Karpas-422 (cell line): ENCODE measurements at places on chromosomes 16 and 17.

DNA sequence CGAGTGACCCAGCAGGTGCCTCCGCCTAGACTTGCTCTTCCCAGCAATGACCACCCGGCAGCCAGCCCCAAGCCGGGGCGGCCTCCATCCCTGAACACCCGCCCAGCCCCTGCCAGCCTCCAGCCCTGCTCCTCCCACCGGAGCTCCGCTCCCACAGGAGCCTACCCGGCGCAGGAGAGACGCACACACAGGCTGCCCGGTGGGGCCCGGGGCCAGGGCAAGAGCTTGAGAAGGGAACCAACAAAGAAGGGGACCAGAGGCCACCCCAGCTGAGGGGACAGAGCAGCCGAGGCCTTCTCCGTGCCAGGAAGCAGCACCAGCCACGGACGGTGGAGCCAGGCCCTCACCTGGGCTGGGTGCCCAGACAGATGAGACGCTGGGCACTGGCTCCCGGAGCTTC, 13.8 kb downstream of the PKD1 start:
- DNase-seq = no peak

DNA sequence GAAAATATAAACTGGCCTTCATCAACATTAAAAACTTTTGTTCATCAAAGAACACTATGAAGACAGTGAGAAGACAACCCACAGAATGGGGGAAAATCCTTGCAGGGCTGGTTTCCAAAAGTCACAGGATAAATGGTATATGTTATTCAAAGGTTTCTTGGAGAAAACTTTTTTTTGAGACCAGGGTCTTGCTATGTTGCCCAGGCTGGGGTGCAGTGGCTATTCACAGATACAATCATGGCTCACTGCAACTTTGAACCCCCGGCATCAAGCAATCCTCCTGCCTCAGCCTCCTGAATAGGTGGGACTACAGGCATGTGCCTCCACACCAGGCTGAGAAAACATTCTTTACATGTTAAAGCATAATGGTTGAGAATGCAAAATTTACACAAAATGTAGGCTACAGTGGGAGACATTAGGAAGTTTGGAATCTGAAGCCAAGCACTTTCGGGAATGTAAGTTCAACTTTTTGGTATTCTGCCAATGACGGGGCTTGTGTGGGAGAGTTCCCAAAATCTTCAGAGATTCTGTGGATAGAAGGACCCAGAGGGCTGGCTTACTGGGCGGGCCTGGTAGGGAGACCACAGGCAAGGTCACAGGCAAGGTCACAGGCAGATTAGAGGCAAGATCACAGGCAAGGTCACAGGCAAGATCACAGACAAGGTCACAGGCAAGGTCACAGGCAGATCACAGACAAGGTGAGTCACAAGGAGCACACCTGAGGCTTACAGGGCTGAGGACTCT, 24.2 kb upstream of the ATP2A3 start:
- no peak for DNase-seq

DNA sequence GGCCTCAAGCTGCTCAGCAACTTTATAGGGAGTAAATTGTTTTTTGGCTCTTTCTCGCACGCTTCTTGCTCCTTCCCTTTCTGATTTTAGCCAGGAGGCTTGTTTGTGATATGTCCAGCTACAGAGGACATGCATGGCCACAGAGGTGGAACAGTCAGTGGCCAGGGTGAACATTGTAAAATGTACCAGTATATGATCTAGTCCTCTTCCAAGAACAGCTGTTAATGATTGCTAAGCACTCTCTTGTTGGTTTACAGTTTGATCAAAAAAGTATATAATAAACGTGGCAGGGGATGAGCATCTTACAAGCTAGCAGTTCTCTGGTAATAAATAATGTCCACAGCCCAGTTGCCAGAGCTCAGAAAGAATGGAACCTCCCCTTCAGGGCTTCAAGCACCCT, 461.7 kb upstream of the DYNLRB2 start:
- no peak for DNase-seq

- DNase-seq = no peak
Observed at GRCh38 chr16:28298511-28298878, 6.2 kb downstream of the SBK1 start.

- no peak for DNase-seq
Observed at GRCh38 chr17:61209106-61209439, 190.6 kb upstream of the TBX2 start.

DNA sequence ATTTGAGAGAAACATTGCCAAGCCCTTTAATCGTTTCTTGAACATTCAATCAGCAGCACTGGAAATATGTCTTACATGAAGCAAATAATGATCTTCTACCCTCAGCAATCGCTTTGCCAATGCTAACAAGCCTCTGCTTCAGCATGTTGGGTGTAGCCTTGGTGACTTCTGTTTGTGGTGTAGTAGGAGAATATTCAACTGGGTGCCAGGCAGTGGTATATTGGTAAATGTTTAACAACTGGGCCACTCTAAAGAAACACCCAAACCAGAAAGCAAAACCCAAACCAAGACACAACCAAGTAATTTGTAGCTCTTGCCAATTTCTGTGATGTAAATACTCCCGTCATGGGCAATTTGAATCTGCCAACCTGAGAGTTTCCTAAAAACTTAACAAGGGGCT, 9.7 kb downstream of the CDH13 start:
- DNase-seq = no peak

DNA sequence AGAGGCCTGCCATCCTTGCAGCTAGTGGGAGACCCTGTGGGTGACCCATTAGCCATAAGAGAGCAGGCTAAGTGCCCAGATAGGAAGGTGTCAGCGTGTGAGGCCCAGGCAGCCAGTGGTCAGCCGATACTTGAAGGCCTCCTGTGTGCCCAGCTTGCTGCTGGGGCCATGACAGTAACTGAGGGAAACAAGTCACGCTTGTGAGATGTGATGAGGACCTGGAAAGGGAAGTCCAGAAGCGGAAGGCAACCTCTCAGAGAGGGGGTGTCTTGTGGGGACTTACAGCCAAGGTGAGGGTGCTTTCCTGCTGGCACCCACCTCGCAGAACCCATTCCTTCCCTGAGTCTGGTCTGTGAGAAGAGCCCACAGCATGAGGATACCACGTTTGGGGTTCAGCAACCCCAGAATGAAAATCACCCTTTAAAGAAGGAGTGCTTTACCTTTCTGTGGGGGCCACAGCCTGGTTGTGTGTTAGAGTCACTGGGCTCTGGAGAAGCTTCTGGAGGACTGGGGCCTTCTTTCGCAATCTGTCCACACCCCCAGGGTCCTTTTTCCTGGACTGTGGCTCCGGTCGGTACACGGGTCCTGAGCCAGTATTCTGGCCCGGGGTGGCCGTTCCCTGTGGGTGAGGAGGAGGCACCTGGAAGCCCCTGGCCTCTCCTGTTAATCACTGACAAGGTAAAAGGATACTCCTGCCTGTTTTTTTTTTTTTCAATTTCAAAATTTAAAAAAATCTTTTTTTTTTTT, 53.9 kb downstream of the PLCG2 start:
- DNase-seq = peak; percentile 63

- DNase-seq = no peak
Observed at GRCh38 chr17:47213540-47213939, 4.4 kb downstream of the MYL4 start.

DNA sequence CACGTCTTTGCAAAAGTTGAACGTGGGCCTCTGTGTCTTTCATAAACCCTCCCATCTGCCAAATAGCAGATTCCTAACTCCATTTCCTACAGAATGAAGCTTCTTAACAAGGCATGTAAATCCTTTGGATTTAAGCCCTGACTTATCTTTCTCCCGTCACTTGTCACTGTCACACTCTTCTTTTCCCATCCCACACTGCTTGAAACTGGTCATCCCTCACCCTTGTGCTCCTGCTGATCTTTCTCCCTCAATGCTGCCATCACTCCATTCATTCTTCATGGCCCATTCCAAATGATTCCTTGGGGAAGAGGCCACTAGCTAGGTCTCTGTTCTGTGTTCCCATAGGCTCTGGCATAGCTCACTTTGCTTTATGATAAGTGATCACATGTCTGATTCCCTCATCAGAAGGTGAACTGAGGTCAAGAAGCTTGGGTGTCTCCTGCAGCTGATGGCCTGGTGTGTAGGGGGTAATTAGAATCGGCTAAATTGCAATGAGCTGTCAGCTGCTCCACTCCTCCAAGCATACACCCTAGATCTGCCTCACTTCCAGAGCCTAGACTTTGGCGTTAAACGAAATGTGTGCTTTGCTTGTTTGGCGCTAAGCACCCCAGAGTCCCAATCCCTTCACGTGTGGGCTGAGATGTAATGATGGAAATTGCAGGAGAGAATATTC, 61.7 kb downstream of the PECAM1 start:
- no peak for DNase-seq

DNA sequence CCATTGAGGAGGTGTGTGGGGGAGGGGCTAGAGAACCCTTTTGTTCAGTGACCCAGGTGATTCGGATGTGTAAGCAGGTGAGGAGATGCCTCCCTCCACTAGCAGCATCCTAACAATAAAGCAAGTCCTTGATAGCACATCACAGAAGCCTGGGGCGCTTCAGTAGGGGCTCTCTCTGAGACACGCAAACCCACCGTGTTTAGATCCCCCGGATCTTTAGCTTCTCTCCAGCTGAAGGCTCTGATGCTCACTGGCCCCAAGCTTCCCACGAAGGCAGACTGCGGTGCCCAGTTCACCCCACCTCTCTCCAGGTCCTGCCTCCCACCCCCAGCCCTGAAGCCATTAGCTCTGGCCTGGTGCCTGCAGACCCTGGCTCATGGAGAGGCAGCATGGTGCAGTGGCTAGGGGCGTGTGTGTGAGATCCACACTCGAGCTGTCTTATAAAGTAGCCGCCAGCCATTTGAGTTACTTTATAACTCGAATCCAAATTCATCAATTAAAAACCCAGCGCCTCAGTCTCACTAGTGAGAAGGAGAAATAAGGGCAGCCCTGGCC, 204.7 kb upstream of the TNRC6C start:
- DNase-seq = no peak

DNA sequence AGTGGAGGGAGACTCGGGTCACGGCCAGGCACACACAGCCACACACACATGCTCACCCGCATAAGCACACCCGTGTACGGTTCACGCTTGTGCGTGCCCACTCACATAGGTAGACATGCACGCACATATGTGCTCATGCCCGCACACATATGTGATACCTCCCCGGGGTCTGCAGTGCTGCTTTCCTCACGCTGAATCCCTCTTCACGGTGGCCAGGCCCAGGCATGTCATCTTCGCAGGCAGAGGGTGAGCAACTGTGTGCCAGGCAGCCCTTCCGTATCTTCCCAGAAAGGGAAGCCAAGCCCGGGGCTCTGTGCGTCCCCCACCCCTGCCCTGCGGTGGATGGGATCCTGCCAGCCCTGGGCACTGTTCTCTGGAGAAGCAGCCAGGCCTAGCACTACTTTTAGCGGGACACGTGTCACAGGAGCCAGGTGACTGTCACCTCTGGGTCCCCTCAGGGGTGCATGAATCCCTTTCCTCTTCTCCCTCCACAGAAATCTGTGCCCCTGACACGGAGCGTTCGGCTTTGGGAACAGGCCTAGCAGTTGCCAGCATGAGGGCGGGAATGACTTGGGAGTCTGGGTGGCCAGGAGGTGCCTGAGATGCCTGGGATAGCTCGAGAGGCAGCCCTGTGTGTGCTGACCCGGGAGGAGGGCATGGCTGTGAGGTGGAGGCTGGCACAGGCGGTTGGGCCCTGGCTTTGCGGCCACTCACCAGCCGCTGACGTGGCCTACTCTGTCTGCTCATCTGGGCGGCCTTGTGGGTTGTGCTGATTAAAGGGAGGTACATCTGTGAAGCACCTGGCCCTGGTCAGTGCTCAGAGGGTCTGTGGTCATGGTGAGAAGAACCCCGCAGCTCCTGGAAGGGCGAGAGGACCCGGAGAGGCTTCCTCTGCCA, 47.5 kb downstream of the BAIAP2 start:
- no peak for DNase-seq

- DNase-seq = peak; percentile 22
Observed at GRCh38 chr17:28033972-28034714, 8.3 kb upstream of the NLK start.

GRCh38 chr16:11788914-11789313, 8.1 kb downstream of the ZC3H7A start:
- DNase-seq = no peak

DNA sequence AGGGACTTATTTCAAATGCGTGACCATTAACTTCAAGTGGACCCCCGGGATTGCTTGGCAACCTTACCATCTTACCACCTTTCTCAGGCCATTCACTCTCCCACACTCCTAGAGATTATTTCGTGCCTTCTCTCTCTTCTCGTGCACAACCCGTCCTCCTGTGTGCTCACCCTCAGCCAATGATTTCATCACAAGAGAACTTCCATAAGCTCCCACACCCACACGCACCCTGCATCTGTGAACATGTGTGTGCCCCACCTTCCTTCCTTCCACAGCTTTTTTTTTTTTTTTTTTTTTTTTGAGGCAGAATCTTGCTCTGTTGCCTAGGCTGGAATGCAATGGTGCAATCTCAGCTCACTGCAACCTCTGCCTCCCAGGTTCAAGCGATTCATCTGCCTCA, 27.4 kb upstream of the CDH3 start:
- peak; percentile 25 for DNase-seq

DNA sequence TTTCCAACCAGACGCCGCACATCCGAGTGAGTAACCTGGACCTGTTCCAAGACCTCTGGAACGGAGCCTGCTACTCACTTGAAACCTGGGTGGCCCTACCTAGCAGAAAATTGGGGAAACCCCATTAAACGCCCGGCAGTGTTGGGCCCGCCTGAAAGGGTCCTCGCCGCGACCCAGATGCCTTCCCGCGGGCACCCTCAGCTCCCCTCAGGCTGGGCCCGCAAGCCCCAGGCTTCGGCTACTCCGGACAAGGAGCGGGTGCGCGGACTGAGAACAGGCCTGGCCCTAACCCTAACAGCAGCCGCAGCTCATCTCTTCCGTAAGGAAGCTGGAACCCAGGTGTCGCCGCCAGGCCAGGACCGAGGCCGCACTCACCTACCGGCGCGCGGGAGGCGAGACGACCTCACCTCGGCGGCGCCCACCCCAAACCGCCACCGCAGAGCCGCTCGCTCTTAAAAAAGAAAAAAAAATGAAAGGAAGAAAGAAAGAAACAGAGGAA, 344 bp downstream of the PSME3IP1 start:
- DNase-seq = peak; percentile 60

GRCh38 chr16:2715519-2715918, 4.5 kb downstream of the PRSS27 start:
- DNase-seq = peak; percentile 88

DNA sequence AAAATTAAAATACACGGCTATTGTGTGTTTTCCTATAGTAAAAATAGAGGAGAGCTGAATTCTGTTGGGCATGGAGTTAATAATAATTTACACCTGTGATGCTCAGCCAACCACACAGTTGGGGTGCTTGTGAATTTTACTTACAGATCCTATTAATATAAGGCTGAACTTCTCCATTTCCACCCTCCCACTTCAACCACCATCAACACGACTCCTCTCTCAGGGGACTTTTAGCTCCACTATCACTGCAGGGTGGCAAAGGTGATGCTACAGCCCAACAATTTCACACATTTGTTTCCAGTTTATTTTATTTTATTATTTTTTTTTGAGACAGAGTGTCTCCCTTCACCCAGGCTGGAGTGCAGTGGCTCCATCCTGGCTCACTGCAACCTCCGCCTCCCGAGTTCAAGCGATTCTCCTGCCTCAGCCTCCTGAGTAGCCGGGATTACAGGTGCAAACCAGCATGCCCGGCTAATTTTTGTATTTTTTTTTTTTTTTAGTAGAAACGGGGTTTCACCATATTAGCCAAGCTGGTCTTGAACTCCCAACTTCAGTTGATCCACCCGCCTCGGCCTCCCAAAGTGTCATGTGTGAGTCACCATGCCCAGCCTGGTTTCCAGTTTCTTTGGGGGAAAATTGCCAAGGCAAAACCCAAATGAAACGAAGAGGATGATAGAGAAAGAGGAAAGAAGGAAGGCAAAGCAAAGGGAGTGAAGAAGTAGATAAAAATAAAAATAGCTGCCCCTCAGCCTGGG, 57.9 kb downstream of the GNA13 start:
- peak; percentile 84 for DNase-seq
